NCI-H1436 (cell line): ENCODE measurements at places on chromosomes 12 and 14.

DNA sequence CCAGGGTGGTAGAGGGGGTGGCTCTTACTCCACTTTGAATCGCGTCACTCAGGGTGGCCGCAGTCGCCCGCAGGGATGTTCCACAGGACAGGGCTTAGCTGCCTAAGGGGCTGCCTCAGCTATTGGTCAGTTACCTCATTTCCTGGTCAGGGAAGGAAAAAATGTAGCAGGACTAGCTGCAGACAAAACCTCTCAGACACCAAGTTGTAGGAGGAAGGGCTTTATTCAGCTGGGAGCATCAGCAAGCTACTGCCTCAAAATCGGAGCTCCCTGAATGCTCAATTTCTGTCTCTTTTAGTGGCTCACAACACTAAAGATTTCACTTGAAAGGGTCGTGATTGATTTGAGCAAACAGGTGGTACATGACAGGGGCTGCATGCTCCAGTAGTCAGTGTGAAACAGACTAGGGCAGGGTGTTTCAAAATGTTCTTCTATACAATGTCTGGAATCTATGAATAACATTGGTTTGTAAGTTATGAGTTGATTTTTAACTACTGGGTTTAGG, 6.4 kb upstream of the CLEC6A start:
- no peak for DNase-seq

DNA sequence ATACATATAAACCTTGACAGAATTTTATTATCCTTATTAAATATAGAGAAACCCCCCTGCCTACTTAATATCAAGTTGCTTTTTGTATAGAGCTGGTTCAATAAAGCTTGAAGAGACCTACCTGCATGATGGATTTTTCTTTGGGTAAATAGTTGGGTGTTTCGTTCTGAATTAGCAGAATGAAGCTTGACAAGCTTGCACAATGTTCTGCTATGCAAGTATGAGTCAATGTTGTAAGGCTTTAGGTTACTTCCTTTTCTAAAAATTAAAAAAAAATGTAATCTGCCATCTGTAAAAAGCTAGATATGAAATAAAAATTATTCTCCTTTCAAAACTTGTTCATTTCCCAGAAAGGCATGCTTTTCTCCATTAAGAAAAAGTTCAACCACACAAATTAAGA, 1662.6 kb upstream of the SEL1L start:
- no peak for DNase-seq

- DNase-seq = no peak
Measured at GRCh38 chr12:50545213-50545612, 40.4 kb downstream of the DIP2B start.

- DNase-seq = no peak
Measured at GRCh38 chr14:87785897-87786296, 207.1 kb downstream of the GALC start.

GRCh38 chr12:102009796-102010195, 52.0 kb downstream of the WASHC3 start:
- DNase-seq = no peak

- DNase-seq = no peak
Measured at GRCh38 chr12:114769634-114770033, 85.7 kb upstream of the TBX3 start.
